ENCODE measurements at places on chromosomes 16 and 17.

DNA sequence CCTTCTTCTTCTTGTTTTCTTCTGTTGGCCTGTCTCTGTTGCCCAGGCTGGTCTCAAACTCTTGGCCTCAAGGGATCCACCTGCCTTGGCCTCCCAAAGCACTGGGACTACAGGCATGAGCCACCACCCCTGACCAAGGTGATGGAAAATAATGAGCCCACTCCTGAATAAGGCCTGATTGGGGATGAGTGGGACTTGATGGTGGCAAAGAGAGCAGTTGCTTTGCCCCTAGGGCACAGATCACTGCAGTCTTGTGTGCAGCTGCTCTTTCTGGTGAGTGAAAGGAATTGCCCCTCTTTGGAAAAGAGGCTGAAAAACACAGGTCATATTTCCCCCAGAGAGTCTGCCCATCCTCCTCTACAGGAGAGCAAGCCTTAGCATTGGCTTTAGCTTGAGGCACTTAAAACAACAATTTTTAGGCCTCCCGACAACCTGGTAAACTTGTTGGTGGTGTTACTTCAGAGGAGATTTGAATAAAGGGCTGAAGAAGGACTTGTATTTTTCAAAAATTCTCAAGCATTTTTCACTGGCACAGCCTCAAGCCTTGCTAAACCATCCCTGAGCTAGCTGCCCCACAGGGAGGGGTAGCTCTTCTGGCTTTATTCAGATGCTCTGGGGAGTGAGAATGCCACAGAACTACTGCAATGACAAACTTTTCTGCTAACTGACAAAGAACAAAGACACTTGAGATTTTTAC, 6.1 kb upstream of the PDP2 start:
- DNase-seq, result no peak

GRCh38 chr17:80738020-80738808, 193.6 kb downstream of the RPTOR start:
- DNase-seq, result no peak

- no peak for DNase-seq
Measured at GRCh38 chr16:31168848-31169247, 11.1 kb upstream of the FUS start.

DNA sequence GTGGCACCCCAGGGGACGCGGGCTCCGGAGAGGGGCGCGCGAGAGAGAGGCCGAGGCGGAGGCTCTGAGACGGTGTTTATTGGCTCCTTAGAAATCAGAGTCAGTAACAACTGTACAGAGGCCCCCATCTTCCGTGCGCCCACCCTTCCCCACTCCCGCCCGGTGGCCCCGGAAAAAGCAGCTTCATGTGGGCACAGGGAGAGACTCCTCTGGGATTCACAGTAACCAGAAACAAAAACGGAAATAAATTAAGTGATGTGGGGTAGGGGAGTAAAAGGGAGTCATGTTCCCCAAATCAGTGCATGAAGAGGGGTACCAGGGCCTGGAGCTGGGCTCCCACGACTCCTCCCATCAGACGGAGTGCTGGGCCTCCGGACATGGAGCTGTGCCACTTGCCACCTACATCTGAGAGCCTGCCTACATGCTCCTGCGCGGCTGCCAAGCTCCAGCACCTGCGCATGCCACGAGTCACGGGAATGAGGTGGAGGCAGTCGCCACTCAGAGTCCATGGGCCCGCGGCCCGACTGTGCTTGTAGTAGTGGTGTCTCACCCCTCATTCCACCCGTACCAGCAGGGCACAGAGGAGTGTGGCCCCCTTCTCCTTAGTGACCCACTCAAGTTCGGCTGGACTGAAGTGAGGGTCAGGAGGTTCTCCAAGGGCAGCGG, 543 bp upstream of the GPS2 start:
- DNase-seq, result no peak

GRCh38 chr17:72852277-72852938, 240.1 kb downstream of the SLC39A11 start:
- DNase-seq, result no peak

- no peak for DNase-seq
Measured at GRCh38 chr17:62824290-62825131, 16.4 kb upstream of the MARCHF10 start.

DNA sequence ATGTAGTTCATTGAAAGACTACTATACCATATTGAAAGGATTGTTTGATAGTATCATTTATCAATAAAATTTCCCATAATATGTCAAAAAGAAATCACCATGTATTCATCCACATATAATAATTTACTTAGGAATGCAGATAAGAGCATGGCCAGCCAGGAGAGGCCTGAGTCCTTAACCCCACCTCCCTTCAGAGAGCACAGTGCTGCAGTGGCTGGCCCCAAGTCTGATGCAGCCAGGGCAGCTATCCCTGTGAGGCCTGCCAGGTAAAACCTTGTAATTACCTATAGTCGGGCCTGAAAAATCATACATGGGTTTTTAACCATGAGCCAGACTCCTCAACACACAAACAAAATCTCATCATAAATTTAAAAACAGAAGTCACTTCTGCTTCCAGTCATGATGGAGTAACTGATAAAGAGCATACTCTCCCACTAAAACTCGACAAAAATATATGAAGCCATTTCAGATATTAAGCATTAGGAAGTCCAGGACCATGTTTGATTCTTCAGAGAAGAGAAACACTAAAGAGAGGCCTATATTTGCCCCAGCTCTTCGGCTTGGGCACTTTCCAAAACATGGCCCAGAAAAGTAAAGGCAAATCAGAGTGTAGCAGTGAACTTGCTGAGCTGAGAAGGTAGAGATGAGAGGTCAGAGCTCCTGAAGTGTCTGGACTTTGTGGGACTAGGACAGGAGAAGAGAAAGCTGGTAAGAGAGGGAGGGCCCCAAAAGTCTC, 40.9 kb upstream of the CCNF start:
- DNase-seq, result no peak

DNA sequence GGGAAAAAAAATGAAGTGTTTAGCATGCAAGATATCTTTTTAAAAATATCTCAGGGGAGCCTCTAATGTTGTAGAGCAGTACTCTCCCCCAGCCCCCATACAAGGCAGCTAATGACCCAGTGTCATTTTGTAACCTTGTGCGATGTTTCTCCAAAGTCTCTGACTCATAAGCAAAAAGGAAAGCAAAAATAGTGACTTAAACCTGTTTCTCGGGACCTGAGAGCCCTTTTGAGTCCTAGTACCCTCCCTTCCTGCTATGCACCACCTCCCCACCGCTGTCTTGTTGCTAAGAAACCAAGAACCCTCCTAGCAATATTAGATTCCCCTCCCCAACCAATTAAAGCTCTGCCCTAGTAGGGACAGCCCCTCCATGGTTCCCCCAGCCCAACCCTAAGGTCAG, 2.8 kb downstream of the MYCBPAP start:
- peak; percentile 23 for DNase-seq

DNA sequence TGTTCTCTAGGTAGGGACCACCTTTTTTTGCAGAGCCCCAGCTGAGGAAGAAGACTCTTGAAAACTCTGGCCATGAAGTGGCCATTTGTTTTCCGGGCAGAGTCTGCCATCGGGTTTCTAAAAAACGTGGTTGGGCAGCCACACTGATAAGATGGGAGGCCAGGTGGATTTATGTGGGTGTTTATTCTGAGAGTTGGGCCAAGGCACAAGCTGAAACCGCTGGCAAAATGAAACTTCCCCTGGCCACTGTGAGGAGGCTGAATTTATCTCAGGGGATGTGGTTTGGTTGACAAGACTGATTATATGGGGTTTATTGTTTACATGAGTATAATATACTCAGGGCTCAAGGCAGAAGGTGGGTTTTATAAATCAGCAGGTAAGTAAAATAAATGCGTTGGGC, 421.8 kb downstream of the UTP18 start:
- no peak for DNase-seq

- no peak for DNase-seq
Measured at GRCh38 chr17:75133001-75133400, 1.5 kb upstream of the NT5C start.

- no peak for DNase-seq
Measured at GRCh38 chr17:57011491-57012015, 33.6 kb downstream of the SCPEP1 start.

GRCh38 chr17:45660474-45660873, 123.6 kb upstream of the CRHR1 start:
- no peak for DNase-seq

GRCh38 chr17:6388416-6388815, 46.5 kb downstream of the AIPL1 start:
- DNase-seq, result no peak

DNA sequence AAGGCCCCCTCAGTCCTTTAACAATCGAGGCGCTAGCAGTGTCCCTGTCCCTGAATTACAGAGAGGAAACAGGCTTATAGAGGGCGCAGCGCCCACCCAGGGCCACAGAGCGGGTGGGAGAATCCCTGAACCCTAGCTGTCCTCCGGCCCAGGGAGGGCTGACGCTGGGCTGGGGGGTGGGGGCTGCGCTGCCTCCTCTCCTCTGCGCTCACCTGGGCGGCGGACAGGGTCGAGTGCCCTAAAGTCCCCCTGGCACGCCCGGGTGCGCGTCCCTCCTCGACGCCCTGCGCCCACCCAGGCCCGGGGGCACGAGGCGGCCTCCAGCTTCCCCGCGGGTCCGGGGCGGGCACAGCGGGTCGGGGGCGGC, 200.4 kb upstream of the N4BP1 start:
- DNase-seq, result no peak

- DNase-seq, result no peak
Measured at GRCh38 chr16:57884655-57885133, 82.4 kb upstream of the KIFC3 start.

- DNase-seq, result no peak
Measured at GRCh38 chr16:50776037-50776436, 34.2 kb downstream of the CYLD start.

DNA sequence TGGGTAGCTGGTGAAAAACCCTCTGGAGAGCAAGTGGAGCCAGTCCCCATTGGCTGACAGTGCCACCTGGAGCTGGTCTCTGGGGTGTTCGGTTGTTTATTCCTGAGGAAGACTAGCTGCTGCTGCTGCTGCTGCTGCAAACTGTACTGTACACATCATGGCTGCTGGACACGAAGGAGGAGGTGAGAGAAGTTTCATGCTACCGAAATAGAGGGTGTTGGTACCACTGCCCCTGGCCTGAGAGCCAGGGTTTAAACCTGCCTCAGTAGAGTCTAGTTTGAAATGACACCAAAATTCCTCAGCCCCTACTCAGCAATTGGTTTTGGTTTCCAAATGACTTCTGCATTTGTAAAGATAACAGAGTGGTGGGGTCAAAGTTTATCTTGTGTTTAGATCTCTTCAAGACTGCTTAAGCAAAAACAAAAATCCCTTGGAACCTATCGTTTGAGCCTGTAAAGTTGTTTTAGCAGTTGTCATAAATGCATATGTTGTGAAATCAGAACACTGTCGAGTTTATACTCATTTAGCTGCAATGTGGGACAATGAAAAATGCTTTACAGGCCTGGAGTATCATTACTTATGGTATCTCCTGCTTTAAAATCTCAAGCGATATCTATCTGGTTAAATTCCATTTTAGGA, 40.8 kb downstream of the CYB5B start:
- DNase-seq, result no peak

DNA sequence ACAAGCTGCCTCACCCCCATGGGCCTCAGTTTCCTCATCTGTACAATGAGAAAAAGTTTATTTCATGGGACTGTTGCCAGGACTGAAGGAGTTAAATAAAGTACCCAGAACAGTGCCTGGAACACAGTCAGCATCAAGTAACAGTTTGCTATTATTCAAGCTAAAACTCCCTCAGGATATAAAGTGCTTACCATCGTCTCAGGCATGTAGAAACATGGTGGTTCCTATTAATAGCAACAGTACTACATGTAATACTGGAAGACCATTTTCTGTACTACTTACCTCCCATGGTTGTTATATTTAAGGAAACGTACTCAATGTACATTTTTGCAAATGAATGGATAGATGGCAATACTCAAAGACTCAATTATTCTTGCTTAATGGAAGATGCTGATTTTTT, 93.4 kb downstream of the NCOR1 start:
- DNase-seq, result no peak

DNA sequence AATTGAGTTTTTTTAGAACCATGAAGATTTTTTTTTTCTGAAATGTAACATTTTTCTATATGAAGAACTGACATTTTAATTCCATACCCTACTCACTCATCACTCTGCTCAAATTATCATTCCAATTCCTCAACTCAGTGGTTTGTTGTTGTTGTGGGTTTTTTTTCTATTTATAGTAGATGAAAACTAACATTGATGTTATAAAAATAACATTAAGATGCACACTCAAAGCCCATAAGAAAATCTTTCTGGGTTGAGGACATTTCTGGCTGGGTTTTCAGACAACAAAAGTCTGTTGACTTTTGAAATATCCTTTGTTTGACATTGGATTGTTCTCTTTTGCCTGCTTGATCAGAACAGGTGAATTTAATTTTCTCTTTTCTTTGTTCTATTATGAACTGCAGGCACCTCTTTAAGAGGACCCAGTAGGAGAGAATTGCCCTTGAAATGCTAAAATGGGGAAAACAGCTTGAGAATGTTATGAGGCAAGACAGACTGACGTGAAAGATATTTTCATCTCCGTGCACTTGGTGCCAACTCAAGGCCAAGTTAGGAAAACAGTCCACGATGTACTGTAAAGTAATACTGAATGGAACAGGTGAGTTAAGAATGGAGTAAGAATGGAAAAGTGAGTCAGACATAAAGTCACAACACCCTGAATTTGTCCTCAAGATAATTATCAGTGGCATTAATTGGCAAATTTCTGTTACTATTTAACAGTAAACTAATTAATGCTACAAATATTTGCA, 16.1 kb upstream of the ABCA5 start:
- no peak for DNase-seq

DNA sequence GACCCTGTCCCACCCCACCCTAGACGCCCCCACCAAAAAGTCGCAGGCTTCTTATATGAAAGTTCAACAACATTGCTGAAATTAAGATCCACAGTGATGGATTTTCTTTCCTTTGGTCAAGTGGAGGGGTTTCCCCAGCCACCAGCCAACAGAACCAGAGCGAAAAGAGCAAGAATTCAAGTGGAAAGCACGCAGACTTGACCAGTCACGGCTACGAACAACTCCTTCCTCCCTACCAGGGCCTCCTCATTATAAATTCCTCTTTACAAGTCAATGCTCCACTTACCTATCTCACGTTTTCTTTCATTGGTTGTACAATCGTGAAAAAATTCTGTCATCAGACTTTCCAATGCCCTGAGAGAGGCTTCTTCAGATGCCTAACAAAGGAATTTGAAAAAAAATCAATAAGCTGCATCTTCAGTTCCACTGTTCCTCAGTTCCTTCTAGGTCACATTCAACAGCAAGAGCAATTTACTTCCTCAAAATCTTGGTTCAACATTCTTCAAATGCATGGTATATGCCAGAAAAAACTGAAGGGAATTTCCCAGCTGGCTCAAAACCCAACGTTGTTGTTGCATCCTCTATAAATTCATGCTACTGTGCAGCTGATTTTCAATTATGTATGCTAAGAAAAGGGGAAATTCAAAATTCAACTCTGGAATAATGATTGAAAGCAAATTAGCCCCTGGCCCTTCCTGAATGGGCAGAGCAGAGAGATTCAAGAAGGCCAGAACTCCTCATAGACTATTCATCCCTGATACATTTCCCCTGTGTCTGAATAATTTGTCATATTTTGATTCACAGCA, 30.9 kb downstream of the XPO6 start:
- DNase-seq, result no peak

- DNase-seq, result no peak
Measured at GRCh38 chr16:18796377-18796776, 5.0 kb downstream of the ARL6IP1 start.

Data from activated CD4-positive, alpha-beta T cell treated with anti-CD3 and anti-CD28 coated beads, Interleukin-2, amount 50 U/mL, for 4 hours (primary cell).